ENCODE measurements at places on chromosomes 12 and 14.
A peak's percentile ranks its signal among the peaks of the same experiment; 100 is the strongest.

- DNase-seq = no peak
Observed at GRCh38 chr14:102215071-102215470, 75.4 kb downstream of the WDR20 start.

DNA sequence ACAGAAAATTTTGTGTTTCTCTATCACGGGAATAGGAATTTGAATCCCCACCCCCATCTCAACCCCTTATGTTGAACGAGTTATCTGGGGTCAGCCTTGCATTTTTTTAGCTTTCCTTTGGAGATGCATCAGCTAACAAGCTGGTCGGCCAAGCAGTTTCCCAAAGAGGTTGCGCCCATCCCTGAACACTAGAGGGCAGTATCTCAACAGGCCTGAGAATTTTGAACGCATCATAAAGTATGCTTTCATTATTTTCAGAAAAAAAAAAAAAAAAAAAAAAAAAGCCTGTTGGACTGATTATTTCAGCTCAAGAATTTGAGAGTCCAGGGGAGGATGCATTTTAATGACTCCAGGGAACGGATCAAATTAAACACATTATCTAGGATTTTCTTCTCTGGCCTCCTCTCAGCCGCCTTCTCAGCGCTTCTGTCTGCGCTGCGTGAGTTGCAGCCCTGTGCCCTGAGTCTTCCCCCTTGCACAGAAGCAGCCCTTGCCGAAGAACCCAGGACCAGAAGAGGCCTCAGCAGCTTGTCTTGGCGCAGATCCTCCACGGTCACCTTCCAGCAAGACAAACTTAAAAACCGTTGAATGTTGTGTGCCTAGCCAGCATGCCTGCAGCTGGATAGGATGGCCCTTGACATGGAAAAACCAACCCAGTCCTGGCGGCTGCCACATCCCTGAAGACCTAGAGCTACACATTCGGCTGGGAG, 76.6 kb upstream of the GZMB start:
- peak; percentile 68 for DNase-seq

- DNase-seq = no peak
Observed at GRCh38 chr12:65908147-65908546, 83.9 kb downstream of the HMGA2 start.

DNA sequence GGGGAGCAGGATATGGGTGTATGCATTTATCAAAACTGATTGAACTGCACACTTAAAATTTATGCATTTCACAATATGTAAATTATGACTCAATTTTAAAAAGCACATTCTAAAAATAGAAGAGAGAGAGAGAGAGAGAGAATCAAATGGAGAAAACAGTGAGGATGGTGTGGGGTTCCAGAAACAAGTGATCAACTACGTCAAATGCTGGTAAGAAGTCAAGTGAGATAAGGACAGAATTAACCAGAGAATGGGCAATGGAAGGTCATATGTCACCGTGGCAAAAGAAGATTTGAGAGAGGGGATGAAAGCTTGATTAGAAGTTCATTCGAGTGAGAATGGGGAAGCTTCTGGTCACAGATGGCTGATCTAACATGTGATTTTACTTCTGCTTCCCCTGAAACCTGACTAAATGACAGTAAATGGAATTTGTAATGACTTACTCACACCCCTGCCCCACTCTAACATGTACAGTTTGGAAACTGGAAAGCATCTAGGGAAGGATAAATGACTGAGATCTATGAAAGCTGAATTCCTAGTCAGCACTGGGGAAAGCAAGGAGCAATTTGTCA, 276.5 kb upstream of the AMIGO2 start:
- DNase-seq = no peak

Measured in mesothelial cell of epicardium (in vitro differentiated cells).